ENCODE measurements at places on chromosomes 12 and 14.

DNA sequence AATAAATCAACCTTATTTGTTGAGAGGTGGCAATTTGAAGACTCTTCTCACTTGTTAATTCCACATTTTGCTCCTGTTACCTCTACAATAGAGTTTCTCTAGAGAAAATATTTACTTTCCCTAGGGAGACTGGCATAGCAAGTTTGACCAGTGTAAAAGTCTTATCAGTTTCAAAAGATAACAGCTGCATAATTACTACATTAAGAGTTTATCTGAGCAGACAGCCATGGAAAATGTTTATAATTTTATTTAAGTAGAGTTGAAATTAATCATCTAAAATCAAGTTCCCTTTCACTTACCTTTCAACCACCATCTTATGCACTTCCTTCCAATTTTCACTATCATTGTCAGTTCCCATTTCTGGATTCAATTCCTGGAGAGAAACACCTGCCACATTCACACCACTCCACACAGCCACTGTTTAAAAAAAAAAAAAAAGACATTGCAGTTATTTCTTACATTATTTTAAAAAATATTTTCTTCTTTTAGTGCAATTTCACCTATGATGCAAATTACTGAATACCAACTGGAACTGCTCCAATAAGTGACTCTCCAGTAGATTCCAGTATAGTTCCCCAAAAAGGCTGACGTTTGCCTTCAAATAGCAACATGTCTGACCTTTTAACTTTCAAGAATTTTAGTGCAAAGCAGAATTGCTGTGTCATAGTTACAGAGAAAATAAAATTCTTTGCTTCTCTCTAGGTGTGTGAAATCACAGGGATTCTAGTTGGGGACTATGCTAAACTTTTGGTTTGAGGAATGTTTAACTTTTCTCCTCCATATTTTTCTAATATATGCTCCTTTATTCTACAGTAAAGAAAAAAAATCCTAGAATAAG lies 19.4 kb downstream of the LDHB start:
- peak; percentile 89 for DNase-seq

- DNase-seq: no peak
Measured at GRCh38 chr12:59820594-59821011, 224.8 kb downstream of the SLC16A7 start.

- no peak for DNase-seq
Measured at GRCh38 chr12:69994724-69995173, 169.7 kb downstream of the MYRFL start.

DNA sequence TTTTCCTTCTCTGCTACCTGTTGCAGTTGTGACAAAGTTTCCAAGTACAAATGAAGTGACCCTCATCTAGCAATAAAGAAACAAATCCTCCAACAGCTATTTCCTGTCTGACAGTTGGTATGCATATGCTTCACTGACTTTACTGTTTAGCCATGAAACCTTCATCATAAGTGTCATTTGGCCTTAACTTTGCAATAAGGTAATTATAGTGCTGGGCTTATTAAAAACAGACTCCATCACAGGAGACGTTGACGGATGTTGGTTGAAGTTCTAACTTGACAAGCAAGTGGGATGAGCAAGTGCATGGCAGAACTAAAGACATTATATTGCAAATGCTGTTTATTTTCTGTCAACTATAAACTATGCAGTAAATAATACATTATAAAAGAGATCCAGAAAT lies 425.2 kb downstream of the RPS29 start:
- DNase-seq: no peak

GRCh38 chr14:56874375-56874774 lies 64.1 kb upstream of the OTX2 start:
- DNase-seq: no peak

DNA sequence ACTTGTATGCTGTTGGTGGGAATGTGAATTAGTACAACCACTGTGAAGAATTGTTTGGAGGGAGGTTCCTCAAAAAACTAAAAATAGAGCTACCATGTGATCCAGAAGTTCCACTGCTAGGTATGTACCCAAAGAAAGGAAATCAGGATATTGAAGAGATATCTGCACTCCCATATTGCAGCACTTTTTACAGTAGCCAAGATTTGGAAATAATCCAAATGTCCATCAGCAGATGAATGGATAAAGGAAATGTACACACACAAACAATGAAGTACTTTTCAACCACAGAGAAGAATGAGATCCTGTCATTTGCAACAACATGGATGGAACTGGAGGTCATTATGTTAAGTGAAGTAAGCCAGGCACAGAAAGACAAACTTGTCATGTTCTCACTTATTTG lies 25.9 kb downstream of the TIGAR start:
- no peak for DNase-seq
